ENCODE measurements at places on chromosomes 1 and 21.

GRCh38 chr1:157151073-157151472 is 12.9 kb upstream of the ETV3 start:
- no peak for DNase-seq

DNA sequence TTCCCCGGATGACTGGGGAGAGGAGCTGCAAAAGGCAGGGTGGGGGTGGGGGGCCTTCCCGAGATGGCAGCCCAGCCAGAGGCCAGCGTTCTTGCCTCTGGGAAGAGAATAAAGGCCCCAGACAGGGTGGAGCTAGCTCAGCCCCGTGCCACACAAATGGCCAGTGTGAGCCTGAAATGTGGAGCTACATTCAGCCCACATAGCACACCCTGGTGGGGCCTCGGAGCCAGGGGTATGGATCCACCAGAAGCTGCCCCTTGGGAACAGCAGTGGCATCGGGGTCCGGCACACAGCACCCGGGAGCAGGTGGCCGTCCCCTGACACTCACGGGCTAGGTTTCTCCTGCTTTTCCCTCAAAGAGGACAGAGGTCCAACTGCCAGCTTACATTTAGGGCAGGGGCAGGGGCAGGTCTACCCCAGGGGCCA is 93.9 kb downstream of the PDE9A start:
- DNase-seq: no peak

DNA sequence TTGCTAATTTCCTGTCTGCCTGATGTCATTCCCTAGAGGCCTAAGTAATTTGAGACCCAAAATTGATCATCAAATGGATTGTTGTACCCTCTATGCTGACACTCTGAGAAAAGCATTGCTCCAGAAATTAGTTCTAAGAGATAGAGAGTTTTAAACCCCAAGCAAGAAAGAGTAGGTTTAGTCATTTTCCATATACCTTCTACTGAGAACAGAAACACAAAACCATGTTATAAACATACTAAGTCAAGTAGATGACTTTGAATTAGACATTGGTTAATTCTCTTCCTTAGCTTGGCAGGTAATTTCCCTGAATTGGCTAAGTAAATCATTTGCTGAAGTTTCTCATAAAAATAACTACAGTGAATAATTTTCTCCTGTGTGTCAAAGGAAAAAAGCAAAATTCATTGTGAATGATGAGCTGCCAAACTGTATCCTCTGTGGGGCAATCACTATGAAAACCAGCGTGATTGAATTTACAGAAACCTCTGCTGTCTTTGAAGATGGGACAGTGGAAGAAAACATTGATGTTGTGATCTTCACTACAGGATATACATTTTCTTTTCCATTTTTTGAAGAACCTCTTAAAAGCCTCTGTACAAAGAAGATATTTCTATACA is 20.1 kb downstream of the FMO4 start:
- DNase-seq: no peak

DNA sequence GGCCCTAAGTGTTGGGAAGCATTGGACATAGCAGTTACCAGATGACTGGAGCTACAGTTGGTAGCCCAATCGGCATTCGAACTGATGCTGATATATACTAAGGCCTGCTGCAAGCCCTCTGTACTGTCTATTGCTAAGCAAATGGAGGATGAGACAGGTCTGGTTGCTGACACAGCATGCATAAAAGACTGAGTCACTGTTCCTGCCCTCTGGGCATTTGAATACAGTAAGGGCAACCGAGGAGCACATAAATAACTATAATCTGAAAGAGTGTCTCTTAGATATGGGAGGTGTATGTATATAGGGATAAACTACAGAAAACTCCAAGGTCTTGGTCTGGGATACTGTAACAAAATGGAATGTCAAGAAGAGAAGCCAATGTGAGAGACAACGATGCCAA is 16.8 kb upstream of the MARK1 start:
- no peak for DNase-seq

GRCh38 chr1:225762002-225762441 is 15.6 kb upstream of the SRP9 start:
- peak; percentile 40 for DNase-seq

Data from NCI-H2107 (cell line).